ENCODE measurements at places on chromosomes 5 and 9.

DNA sequence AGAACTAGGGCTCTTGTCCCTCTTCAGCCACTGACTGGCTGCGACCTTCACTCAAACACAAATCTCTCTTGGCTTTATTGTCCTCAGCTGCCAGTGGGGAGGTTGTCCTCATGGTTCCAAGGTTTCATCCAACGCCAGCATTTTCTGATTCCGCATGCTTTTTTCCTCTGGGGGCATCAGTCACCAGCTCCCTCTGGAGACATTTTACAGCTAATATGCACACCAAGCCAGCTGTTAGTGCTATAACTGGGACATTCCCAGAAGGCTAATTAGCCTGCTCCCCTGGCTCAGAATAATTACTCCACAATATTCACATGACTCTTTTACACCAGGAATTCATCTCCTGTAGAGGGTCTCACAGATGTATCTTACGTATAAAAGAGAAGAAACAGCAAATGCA lies 193.6 kb upstream of the ANKRD55 start:
- DNase-seq: no peak

- DNase-seq: no peak
These were observed 101.7 kb upstream of the IFNE start for GRCh38 chr9:21583628-21584377.

DNA sequence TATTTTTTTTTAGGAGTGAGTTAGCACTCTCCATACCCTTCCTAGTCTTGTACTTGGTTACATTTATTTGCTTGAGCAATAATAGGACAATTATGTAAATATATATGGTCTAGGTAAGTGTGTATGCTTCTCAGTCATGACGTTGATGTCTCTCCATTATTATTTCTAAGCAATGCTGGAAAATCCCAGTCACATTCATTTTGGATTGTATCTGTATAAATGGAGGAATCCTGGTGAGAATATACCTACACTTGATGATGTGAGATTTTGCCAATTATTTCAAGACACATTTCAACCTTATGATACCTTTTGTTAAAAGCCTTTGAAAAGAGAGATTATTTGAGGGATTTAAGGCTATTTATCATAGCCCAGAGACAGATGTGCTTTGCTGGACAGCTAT lies 2244.5 kb upstream of the WWC1 start:
- DNase-seq: no peak

GRCh38 chr9:115883467-115884329 lies 269.9 kb upstream of the PAPPA start:
- no peak for DNase-seq

GRCh38 chr9:2260417-2261306 lies 245.5 kb downstream of the SMARCA2 start:
- no peak for DNase-seq

DNA sequence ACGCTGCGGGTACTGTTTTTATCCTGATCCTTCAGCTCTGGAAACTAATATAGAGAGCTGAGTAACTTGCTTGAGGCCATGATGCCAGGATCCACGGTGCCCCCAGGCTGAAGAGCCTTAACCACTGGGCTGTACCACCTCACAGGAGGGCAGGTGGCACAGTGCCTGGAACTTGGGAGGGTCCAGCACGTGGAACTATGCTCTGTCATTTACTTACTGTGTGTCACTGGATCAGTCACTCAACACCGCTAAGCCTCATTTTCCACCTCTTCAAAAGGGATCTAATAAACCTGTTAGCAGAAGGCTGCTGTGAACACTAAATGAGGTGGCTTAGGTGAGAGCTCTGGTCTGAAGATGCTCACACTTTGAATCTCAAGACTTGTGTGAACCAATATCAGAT lies 29.6 kb downstream of the KCNIP1 start:
- DNase-seq: no peak

DNA sequence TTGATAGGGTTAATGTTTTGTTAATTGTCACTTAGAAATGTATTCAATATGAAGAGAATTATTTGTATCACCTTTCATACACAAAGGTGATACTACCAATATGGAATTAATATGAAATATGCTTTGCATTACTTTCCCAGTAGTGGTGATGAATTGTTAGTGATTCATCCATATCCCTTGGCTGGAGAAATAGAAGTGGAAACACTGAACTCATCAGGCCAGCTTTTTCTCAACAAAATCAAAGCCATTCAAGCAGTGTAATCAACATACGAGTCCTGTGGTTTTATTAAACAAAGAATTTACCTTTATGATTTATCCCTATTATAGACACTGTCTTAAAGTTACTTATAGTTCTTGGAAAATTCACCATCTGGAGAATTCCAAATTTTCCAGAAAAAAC lies 264.0 kb upstream of the MEF2C start:
- DNase-seq: no peak

DNA sequence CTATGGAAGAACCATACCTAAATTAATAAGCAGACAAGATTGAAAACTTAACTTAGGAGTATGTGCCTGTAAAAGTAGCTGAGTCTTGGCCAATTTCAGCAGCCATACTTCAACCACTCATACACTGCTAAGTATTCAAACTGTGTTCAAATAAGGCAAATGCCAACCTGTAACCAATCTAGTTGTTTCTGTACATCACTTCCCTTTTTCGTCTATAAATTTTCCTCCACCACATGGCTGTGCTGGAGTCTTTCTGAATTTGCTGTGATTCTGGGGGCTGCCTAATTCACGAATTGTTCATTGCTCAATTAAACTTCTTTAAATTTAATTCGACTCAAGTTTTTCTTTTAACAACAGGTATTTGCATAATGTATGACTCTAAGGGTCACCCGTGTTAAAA lies 184.4 kb downstream of the PLK2 start:
- DNase-seq: no peak

GRCh38 chr5:65978251-65978650 lies 51.9 kb downstream of the ERBIN start:
- DNase-seq: no peak

DNA sequence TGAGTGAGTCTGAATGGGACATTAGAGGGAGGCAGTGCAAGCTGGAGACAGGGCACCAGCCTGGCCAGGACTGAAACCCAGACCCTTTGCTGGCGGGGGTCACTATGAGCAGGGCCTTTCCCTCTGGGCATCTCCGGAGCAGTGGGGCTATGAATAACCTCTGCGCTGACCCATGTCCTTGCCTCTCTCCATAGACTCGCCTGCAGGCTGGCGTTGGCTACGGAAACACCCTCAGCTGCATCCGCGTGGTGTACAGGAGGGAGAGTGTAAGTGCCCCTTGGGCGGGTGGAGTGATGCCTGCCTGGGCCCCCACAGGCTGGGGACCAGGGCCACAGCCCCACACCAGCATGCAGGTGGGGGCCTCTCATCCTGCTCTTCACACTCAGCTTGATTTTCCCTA lies 15.8 kb downstream of the SLC25A48 start:
- DNase-seq: no peak

- DNase-seq: peak; percentile 24
These were observed 129.0 kb downstream of the COL23A1 start for GRCh38 chr5:178461004-178461730.

- DNase-seq: no peak
These were observed 23.8 kb upstream of the SH3RF2 start for GRCh38 chr5:145912594-145912993.

- no peak for DNase-seq
These were observed 18.1 kb downstream of the FYB1 start for GRCh38 chr5:39201160-39201780.

GRCh38 chr5:150081541-150082283 lies 4.6 kb downstream of the CSF1R start:
- DNase-seq: no peak

GRCh38 chr5:109412981-109413402 lies 3.2 kb upstream of the PJA2 start:
- no peak for DNase-seq

DNA sequence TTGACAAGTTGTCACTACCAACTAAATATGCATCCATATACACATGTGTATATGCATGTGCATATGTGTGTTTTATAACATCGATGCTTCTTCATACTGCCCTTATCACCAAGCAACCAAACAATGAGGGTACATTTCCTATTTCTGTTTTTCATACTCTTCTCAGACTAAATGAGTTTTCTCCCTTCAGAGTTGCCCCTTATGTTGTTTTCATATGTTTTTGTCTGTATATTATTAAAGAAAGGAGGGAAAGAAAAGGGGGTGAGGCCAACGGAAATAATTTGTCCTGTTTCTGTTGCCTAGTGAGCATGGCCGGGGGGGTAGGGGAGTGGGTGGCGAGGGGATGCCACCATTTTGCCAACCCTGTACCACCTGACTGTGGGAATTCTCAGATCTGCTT lies 28.8 kb upstream of the NFIB start:
- no peak for DNase-seq

DNA sequence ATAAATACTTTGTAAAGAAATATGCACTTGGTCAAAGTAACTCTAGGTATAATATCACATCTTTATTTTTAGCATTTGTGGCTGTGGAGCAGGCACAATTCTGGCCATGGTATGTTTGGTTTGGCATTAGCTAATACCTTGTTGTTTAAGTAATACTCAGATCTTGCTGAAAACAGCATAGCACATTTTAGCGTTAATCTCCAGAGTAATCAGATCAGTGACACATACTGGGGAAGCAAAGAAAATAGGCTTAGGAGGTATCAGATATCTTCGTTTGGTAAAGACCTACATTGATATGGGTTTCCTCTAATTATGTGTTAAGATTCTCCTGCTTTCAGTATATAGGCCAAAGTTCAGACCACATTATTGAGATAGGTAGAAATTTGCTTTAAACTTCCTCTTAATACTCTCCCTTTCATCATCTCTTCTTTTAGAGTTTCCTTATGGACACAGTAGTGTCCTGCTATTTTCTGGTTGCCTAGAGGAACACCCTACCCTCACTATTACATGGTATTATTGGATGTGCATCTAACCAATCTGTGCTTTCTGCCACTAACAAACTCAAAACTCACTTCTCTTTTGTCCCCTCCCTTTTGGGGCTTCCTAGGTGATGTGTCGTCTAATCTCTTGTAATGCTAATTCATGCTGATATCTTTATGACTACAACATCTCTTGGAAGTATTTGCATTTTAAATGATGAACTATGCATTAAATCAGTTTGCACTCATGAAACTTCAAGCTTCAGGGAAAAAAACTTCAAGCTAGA lies 437.3 kb upstream of the ADAMTSL1 start:
- no peak for DNase-seq

DNA sequence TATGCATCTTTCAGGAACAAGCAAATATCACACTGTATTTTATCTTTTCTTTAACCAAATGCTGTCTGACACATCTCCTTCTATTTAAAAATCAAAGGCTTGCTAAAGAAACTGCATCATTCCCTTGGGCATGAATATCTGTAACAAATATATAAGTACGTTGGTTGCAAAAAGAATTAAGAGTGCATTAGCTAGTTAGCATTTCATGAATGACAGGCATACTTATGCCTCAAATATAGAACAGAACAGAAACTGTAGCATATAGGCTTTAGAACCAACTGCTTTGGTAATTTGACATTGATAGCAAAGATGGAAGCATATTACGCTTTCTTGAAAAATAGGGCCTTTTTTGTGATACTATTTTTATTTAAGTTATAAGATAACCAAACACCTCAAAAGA lies 761.2 kb downstream of the MAT2B start:
- no peak for DNase-seq

- DNase-seq: peak; percentile 14
These were observed 848 bp downstream of the RAD50 start for GRCh38 chr5:132557478-132558172.

- no peak for DNase-seq
These were observed 12.7 kb upstream of the FGF1 start for GRCh38 chr5:142698447-142699183.

GRCh38 chr5:131433109-131433508 lies 169.3 kb downstream of the CDC42SE2 start:
- no peak for DNase-seq

GRCh38 chr9:101028346-101029314 lies at the start of gene PLPPR1:
PLPPR1 (plus strand) TSS chr9:101028727.
- DNase-seq: no peak

DNA sequence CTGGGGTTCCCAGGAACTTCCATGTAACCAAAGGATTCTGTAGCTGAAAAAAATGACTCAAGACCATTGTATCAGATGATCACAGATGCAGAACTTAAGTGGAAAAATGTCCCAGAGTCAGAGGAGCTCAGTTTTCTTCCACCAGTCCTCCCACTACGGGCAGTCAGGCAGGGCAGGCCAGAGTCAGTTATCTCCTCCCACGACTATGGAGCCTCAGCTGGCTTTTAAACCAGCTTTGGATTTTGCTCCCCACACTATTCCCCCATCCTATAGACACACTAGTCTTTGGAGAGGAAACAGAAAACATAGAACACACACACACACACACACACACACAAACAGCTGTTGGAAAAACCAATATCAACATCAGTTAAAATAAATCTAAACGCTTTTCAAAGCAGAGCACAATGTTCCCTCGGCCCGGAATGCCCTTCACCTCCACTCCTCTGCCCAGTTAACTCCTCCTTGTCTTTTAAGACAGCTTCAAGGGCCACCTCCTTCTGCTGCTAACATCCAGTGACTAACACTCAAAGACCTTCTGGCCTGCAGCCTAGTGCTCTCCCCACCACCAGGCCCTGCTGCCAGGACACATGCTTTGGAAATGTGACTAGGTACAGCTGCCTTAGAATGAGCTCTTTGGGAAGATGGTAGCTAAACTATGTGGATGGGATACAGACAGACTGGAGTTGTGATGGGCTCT lies 56.8 kb downstream of the NIPAL4 start:
- no peak for DNase-seq

DNA sequence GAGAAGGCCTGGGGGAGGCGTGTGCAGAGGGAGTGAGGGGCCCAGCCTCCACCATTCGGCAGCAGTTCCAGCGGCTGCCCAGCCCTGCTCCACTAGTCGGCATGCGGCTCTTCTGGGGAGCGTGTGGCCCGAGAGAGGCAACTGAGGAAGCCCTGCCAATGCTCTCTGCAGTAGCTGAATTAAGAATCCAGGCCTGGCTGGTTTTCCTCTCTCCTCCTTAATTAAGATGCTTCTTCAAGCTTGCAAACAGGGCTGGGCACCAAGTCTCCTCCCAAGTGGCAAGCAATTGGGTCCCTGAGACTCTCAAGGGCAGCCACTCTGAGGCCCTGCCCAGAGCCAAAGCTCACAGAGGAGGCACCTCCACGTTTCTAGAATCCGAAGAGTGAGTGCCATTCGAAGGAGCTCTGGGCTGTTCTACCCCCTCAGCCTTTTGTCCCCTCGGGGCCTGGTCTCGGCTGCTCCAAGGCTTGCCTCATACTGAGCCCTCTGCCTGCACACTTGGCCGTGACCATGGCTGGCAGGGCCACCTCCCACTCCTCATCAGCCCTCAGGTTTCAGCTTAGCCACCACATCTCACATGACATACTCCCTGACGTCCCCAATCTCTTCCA lies 75.4 kb upstream of the LRRTM2 start:
- DNase-seq: no peak

DNA sequence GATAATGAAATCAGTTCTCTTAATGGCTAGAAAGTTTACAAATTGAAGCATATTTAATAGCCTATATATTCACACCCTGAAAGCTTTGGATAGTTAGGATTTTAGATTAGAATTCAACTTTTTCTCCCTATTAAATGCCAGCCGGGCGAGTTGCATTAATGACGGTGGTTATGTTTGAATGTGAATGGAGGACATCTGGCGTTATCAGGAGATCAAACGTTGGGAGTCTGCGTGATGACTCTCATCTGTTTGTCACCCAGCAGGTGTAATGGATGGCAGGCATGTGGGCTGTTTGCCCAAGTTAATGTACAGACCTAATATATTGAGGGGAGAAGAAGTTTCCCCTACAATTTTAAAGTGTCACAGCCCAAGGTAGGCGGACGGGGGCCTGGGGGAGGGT lies 1227.7 kb upstream of the WWC1 start:
- DNase-seq: no peak

GRCh38 chr9:69655065-69655464 lies 17.1 kb downstream of the APBA1 start:
- no peak for DNase-seq

GRCh38 chr9:127905004-127905728 lies 5.8 kb upstream of the ST6GALNAC6 start:
- DNase-seq: peak; percentile 51
